ENCODE measurements at places on chromosomes 12 and 14.

GRCh38 chr14:70268760-70269159 lies 80.0 kb upstream of the SLC8A3 start:
- DNase-seq, result no peak

- DNase-seq, result no peak
These were observed 11.3 kb upstream of the NUDT4 start for GRCh38 chr12:93366422-93366821.

GRCh38 chr12:111363578-111363977 lies 5.3 kb downstream of the PHETA1 start:
- no peak for DNase-seq

GRCh38 chr12:100675432-100675831 lies 101.9 kb downstream of the GAS2L3 start:
- peak; percentile 18 for DNase-seq

GRCh38 chr12:66945189-66945817 lies 266.4 kb upstream of the GRIP1 start:
- DNase-seq, result no peak

DNA sequence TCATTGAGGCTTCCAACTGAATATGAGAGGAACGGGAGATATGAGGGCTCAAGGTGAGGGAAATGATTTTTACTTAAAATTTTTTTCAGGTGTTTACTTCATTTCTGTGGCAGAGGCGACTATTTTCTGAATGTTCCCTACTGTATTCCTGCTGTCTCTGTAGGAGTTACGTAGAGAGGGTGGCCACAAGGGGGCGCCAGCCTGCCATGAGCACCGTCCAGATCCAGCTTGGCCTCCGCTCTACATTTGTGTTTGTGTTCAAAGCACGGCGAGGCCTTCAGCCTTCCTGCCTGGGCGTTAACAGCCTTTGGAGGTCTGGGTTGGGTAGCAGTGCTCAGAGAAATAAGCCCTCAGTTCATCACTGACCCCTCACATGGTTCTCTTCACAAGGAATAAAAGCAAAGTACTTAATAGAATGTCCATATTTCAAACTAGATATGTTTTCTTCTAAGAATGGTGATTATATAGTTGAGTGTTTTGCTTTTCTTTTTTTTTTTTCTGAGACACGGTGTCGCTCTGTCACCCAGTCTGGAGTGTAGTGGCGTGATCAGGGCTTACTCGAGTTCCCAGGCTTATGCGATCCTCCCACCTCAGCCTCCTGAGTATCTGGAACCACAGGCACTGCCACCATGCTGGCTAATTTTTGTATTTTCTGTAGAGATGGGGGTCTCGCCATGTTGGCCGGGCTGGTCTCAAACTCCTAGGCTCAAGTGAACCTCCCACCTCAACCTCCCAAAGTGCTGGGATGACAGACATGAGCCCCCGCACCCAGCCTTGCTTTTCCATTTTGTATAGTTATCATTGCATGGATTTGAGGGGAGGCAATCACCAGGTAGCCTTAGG lies 22.3 kb downstream of the CKB start:
- DNase-seq, result peak; percentile 83

DNA sequence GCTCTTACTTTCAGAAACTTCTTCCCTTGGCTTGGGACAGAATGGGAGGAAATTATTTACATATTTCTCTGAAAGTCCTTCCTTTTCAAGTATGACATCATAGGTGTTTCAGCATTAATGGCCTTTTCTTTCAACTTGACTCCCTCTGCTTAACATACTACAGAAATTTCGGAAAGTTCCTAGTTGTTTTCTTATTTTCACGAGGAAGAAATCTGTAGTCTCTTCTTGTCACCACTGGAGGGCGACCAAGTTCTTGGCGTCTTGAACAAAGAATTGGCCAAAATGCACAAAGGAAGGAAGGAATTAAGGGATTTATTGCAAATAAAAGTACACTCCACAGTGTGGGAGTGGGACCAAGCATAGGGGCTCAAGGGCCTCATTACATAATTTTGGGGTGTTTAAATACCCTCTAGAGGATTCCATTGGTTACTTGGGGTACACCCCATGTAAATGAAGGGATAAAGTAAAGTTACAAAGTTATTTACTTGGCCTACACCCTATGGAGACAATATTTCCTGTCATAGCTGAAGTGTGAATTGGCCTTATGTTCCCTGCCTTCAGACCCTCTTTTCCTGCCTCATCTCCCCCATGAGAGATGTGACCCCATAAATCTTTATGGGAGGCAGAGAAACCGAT lies 70.4 kb downstream of the RPL10L start:
- DNase-seq, result peak; percentile 43

- no peak for DNase-seq
These were observed 282.0 kb downstream of the ERC1 start for GRCh38 chr12:1273051-1273450.

DNA sequence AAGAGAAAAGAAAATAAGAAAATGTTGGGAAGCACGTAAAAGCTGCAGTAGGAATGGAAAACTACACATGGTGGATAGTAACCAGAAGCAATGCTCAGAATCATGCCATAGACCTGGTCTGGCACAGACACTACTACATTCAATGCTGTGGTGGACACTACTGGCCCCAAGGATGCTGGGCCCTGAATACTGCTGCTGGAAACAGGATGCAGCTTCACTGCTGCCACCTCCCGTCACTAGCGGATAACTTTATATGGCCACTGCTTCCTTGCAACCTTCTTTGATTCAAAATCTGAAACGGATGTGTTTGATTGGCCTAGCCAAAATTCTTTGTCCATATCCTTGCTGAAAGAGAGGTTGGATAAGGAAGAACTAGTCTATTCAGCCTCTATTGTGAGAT lies 30.7 kb downstream of the ADCY6 start:
- no peak for DNase-seq

- DNase-seq, result peak; percentile 28
These were observed 718 bp downstream of the PACS2 start for GRCh38 chr14:105315211-105315721.

Data from HAP-1 (cell line).